ENCODE measurements at places on chromosomes 2 and 18.

GRCh38 chr2:26658691-26659346 is 17.7 kb upstream of the CIB4 start:
- DNase-seq: no peak

DNA sequence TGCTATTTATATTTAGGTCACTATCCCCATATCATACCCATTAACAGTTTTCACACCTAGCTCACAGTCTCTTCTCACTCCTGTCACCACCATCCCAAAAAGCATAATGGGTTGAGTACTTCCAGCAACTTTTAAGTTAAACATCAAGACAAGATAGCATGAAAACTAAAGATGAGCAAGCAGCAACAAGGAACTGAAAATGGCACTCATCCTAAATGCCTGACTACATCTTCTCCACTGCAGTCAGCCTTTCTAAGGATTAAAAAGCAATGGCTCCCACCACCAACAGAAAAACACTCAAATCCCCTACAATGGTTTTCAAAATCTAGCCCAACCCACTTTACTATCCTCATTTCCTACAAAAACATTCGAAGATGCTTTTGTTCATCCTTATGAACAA is 38.2 kb downstream of the CUL3 start:
- no peak for DNase-seq

GRCh38 chr18:22165049-22165602 is 4.3 kb upstream of the GATA6 start:
- no peak for DNase-seq

- peak; percentile 26 for DNase-seq
Observed at GRCh38 chr2:37984589-37984988, 59.5 kb downstream of the RMDN2 start.

GRCh38 chr2:238847841-238848690 is at the start of gene TWIST2:
Gene TWIST2, plus strand, starts transcription at chr2:238848085. Its CDS starts 131 bp downstream, at chr2:238848216.
- DNase-seq: peak; percentile 98

- DNase-seq: peak; percentile 65
Observed at GRCh38 chr2:101296371-101296770, 12.1 kb downstream of the RNF149 start.

All from AG10803 (cell line).